ENCODE measurements at places on chromosomes 11 and 22.

- DNase-seq: no peak
Observed at GRCh38 chr22:24244144-24244787, 616 bp downstream of the GGT5 start.

DNA sequence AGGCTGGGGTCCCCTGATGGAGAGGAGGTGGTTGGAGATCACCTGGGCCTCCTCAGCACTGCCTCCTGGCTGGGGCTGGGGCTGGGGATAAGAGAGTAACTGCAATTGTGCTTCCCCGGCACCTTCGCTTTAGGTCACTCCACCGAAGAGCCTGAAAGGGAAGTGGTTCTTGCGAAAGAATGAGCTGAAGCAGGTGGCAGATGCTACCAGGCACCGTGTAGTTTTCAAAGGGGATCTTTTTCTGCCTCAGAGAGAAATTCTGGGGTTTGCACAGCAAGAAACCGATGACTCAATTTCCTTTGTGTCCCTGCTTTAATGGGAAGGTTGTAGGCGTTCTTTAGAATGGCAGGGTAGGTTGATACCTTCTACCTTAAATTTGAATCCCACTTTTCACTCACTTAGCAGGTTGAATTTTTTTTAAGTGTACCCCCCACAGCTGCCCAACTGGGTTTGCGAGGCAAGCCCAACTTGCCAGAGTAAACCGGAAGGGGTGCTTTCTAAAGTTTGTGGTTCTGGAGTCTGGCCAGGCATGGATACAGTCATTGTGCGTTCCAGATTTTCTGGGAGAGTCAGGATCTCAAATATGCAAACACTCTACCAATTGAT lies 5.3 kb downstream of the CD44 start:
- no peak for DNase-seq

DNA sequence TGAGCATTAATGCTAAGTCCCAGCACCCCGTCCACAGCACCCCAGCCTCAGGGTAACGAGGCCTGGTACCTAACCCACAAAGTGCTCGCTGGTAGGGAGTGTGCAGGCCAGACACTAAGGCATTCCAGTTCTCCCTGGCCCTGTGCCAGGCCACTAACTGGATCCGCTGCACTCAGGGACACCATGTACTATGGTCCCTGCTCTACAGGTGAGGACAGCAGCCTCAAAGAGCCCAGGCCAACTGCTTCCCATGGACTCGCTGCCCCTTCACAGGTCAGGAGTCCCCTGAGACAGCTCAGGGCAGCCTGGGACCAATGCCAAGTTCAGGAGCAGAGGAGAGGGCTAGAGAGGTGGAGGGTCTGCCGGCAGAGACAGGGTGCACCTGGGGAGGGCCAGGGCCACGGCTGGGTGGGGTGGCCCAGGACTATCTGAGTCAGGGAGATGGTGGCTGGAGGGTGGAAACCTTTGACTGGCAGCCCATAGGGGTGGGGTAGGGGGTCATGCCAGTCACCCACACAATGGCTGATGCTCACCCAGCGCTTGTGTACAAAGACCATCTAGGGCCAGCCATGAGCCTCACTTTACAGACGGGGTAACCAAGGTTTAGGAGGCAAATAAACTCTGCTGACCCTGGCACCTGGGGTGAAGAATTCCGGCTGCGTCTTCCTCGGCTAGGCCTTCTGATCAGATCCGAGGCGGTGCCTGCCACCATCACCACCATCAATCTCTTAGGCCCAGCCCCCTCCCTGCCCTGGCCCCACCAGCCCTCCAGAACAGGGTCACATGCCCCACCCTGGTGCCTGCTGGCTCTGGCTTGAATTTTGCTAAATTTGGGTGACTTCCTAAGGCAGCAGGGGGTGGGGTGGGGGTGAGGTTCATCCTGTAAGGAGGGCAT lies 5.6 kb downstream of the OSBPL5 start:
- no peak for DNase-seq

- DNase-seq: peak; percentile 37
Observed at GRCh38 chr22:43152357-43153071, 1.2 kb downstream of the TSPO start.

GRCh38 chr22:44037519-44038375 lies 13.6 kb downstream of the PARVB start:
- no peak for DNase-seq

- DNase-seq: no peak
Observed at GRCh38 chr11:70205766-70206165, 2.7 kb downstream of the FADD start.

Data from stimulated activated CD8-positive, alpha-beta memory T cell treated with anti-CD3 and anti-CD28 coated beads, Interleukin-12 subunit alpha, Interleukin-12 subunit beta, amount 100 ng/mL, for 4 hours (primary cell).